ENCODE measurements at places on chromosomes 3 and 15.
A peak's percentile ranks its signal among the peaks of the same experiment; 100 is the strongest.

GRCh38 chr3:41581700-41582099, 380.2 kb downstream of the ULK4 start:
- DNase-seq = no peak

- no peak for DNase-seq
Observed at GRCh38 chr3:61527011-61527410, 34.4 kb upstream of the PTPRG start.

DNA sequence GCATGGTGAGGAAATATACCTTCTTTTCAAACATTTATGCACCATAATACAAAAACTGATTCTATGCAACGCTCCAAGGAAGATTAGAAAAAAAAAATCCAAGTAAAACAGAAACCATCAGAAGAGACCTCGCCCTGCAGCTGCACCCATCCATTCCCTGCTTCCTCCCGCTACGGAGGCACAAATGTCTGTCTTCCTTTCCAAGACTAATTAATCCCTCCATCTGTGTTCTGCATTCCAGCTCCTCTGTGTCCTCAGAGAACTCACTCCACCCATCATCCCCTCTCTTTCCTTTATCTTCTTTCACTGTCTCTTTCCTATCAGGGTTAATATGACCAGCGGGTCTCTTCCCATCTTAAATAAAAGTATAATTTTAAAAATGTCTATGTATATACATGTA, 196.1 kb downstream of the ADAMTSL3 start:
- DNase-seq = no peak

- no peak for DNase-seq
Observed at GRCh38 chr15:101192081-101192480, 59.8 kb downstream of the CHSY1 start.

DNA sequence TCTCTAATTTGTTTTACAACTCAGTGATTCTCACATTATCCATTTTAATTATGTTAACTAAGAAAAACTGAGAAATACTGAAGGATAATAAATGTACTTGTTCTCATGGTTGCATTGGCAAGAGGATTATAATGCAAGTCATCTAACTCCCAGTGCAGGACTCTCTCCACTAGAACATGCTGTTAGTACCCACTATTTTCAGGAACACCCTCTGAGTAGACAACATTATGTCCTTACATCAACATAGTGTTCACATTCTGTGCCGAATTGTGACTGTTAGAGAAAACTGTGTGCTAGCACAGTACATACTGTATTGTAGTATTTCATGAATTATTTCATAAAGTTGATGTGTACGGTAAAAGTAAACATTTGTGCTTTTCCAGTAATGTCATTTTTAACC, 80.1 kb downstream of the LEKR1 start:
- DNase-seq = no peak

DNA sequence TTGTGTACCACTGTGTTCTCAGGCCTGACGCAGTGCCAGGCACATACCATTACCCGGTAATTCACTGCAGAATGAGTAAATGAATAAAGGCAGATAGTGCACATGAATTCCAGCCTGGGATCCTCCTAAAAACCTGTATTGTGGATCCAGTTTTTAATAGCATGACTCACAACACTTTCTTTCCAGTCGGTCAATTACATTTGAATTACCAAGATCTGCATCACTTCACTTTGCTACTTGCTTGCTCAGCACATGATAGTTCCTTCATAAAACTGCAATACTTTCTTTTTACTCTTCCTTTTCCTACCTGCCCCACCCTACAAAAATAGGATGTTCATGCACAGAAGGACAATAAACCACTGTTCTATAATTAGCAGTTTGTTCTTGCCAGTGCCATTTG, 553.8 kb downstream of the MAGI1 start:
- DNase-seq = no peak

DNA sequence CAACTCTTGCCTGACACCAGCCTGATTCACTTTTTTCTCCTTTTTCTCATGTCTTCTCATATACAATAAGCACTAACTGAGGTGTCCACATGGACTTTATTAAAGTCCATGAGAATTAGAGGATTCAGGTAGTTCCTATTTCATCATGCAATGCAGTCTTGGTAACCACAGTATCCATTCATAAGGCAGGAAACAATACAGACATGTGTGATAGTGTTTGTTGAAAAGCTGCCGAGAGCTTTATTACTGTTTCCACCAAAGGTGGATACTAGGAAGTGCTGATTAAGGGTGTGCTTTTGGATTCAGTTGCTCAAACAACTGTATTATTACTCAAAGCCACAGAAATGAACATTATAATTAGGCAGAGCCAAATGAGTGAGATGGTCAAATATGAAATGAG, 5.3 kb downstream of the CASR start:
- DNase-seq = no peak

- DNase-seq = no peak
Observed at GRCh38 chr3:191721390-191721861, 260.5 kb downstream of the PYDC2 start.

GRCh38 chr3:110291886-110292501, 779.6 kb upstream of the NECTIN3 start:
- no peak for DNase-seq

GRCh38 chr3:193980326-193980725, 155.6 kb upstream of the HES1 start:
- no peak for DNase-seq

DNA sequence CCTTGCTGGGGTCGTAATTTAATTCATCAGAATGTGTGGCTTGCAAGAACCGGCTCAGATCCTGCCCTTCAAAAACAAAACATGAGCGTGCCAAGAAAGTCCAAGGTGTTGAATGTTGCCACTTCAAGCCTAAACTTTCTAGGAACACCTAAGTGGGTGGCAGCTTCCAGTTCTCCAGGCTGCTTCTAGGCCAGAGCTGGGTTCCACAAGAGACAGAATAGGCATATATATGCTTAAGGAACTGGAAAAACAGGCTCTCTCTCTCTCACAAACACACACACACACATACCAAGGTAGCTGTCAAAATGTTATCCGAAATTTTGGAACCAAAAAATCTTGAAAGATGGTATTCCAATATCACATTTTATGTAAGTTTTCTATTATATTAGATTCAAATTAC, 890 bp upstream of the ADIPOQ start:
- no peak for DNase-seq

GRCh38 chr3:124322309-124322880, 330.5 kb upstream of the ROPN1 start:
- no peak for DNase-seq

DNA sequence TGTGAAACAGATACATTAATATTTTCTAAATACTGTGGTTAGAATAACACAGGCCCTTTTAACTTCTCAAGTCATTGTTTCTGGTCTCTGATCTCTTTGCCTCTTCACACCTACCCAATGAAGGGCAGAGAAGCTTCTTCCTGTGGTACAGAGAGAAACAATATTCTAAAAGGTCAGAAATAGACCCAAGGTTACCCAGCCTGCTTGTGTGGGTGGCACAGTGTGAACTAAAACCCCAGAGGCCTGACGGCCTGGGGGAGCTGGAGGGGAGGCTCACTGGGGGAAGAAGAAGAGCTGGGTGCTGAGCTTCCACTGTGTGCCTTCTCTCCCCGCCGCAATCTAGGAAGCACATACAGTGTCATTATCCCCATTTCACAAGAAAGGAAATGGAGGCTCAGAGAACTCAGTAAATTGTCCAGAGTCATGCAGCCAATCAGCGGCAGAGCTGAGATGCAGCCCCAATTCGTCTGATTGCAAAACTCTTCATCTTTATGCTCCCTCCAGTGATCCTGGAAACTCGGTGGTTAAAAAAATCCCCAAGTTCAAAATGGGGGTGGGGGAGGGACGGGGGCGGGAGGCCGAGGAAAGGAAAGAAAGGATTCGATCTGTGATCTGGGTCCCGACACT, 64.1 kb upstream of the HEG1 start:
- DNase-seq = peak; percentile 13

GRCh38 chr3:39446444-39446843, 21.0 kb upstream of the MOBP start:
- no peak for DNase-seq

DNA sequence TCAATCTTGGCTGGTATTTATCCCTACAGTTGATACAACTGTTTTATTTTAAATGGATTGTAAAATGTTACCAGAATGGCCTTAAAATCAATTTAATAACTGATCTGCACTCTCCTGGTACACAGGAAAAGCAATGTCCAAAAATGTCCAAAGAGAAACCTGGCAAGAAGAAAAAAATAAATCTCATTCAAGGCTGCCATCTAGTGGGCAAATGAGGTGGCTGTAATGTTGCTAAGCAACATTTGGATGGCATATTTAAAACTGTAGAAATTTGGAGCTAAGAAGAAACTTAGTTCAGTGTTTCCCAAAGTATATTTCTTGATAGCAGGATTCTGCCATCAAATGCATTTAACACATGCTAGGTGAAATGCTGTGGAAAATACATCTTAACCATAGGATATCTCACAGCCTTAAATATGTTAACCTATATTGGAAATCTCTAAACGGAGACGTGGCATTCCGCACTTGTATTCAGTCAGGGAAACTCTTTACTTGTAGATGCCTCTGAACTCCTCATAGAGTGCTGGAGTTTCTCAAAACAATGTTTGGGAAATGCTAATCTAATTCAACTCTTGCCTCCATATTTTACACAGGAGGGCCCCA, 216.8 kb downstream of the ERC2 start:
- no peak for DNase-seq

DNA sequence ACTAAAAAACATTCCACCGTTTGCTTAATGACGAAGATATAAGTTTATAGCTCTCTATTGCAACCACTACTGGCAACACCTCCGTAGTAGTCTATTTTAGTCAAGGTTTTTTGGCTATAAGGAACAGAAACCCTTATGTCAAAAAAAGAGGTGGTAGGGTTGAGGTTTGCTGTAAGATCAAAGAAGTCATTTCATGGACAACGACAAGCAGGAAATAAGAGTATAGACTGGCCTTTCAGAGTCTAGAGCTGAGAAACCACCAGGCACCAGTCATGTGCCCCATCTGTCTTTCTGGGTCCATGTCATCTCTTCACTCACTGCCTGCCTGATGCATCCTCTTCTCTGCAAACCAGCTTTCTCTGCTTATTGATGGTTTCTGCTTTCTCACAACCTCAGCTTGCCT, 42.7 kb downstream of the THBS1 start:
- no peak for DNase-seq

GRCh38 chr3:101868534-101869464, 19.5 kb downstream of the NFKBIZ start:
- no peak for DNase-seq

DNA sequence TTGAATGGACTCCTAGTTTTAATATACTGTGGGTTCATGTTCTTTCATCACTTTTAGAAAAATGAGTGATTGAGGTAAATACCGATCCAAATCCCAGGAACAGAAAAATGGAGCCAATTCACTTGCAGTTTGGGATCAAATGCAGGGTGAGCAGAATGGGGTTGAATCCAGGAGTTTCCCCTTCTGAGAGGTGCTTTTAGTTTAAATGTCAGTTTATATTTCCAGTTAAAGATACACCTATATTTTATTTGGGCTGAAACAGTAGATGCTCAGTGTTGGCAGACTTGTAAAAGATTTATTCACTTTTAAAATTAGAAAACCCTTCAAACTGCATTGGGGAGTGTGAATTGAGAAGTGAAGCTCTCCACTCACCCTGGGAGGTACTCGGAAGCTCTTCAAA, 2.6 kb downstream of the TRIM71 start:
- no peak for DNase-seq

Measured in T-helper 2 cell (primary cell).